ENCODE measurements at places on chromosomes 1 and 21.
A peak's percentile ranks its signal among the peaks of the same experiment; 100 is the strongest.

DNA sequence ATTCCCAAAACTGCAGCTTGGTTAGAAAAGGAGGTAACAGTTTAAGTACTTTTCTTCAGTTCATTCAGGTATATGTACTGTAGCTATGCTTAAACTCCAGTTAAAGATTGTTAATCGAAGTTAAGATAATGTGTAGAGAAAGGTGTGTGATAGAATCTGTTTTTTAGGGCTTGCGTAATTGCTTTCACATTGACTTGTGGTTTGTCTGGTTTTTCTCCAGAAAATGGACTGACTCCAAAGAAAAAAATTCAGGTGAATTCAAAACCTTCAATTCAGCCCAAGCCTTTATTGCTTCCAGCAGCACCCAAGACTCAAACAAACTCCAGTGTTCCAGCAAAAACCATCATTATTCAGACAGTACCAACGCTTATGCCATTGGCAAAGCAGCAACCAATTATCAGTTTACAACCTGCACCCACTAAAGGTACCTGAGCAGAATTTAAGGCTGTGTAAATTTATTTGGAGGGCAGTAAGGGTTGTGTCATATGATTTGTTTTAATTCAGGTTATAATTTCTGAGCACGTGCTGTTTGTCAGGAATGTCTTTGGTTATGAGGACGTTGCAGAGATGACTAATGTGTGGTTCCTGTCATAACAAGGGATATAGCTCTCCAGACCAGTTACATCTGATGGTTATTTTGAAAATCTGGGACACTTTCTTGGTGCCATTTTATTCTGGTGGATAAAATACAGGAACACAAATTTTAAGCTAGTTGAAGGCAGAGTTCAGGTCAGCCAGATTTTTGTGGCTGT lies 26.0 kb downstream of the ATF6 start:
- DNase-seq = no peak

GRCh38 chr1:116397728-116398127 lies 24.7 kb downstream of the ATP1A1 start:
- no peak for DNase-seq

DNA sequence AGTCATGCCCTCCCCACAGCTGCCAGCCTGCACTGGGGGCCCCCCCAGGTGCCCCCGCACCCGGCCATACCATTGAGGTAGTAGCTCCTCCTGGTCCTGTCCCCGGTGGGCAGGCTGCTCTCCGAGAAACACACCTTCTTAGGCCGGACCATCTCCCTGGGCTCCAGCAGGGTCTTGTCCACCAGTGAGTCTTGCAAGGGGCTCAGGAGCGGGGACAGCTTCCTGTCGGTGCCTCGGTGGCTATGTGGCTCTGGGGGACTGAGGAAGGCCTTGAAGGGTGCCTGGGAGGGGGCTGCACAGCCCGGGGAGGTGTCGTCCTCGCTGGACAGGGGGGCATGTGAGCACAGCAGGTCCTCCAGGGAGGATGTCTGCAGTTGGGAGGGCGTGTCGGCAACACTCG lies 12.9 kb upstream of the FTCD start:
- DNase-seq = no peak

DNA sequence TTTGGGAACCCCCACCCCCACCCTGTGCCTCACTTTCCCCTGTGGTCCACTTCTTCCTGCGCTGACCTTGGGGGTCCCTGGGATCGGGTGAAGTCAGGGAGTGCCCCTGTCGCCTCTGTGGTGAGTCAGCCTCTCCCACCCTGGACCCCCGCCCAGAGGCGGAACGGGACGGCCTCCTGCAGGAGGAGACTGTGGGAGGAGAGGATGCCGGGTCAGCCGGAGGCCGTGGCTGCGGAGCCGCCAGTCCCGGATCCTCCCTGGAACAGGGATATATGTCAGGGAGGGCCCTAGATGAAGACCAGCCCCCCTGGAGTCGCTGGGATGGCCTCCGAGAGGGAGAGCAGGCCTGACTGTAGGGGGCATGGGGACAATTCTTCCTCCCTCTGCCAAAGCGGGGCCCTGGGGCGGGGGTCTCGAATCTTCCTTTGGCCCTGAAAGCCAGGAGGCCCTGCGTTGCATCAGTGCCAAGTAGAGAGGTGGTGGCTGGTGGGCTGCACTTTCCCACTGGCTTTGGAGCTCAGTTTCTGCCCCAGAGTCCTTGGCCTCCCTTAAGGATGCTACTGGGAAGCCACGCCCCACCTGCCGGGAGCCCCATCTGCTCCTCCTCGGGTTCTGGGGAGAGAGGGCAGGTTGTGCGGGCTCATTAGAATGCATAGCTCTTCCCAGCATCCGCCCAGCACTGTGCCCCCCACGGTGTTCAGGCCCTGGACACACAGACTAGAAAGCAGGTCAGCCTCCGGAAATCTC lies 930 bp downstream of the ARHGEF10L start:
- DNase-seq = peak; percentile 63

- no peak for DNase-seq
Observed at GRCh38 chr1:219113261-219113660, 60.4 kb upstream of the LYPLAL1 start.

DNA sequence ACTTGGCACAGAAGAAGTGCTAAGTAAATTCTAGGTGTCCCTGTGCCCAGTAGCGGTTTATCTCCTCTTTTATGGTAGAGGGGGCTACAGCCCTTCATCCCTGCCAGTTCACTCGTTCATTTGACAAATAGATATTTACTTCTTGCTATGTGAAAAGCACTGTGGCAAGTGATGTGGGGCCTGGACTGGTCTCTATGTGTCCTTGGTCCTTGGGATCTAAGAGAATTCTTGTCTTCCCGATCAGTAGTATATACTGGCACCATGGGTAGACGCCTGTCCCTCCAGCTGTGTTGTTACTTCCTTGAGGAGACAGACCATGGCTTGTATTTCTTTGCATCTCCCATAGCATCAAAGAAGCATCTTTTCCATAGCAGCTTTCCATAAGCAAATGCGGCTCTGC lies 29.7 kb downstream of the EIF2D start:
- DNase-seq = no peak

GRCh38 chr1:74629283-74629682 lies 44.3 kb downstream of the ERICH3 start:
- DNase-seq = no peak
